Kidney (tissue), 22 donors: ENCODE measurements at places on chromosomes 2 and 18. TPM values are rescaled to one million over a fixed set of nuclear protein-coding genes. Genes with fewer than 3 reads are reported as not detected.

DNA sequence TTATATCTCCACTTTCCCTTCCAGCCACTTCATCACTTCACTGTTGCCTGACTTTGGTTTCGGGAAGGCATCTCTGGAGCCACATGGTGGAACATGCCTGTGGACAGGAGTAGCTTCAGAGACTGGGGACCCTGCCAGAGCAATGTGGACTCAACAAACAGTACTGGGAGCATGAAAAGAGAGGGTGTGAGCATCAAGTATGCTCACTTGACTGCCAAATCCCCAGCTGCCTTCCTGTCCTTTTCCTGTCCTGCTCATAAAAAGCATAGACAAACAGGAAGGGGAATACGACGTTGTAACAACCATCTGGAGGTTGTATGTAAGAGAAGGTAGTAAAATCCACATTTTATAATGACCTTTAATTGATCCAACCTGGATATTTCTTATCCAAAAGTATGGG, 61.3 kb upstream of the CSRNP3 start:
- H3K36me3 ChIP-seq = no peaks in the 10 kb centered on the region
- DNase-seq = peak; percentile 33
- H3K4me1 ChIP-seq = no peaks in the 10 kb centered on the region
- no peak overlapping the region for H3K27ac ChIP-seq
- no peak overlapping the region for H3K4me3 ChIP-seq

DNA sequence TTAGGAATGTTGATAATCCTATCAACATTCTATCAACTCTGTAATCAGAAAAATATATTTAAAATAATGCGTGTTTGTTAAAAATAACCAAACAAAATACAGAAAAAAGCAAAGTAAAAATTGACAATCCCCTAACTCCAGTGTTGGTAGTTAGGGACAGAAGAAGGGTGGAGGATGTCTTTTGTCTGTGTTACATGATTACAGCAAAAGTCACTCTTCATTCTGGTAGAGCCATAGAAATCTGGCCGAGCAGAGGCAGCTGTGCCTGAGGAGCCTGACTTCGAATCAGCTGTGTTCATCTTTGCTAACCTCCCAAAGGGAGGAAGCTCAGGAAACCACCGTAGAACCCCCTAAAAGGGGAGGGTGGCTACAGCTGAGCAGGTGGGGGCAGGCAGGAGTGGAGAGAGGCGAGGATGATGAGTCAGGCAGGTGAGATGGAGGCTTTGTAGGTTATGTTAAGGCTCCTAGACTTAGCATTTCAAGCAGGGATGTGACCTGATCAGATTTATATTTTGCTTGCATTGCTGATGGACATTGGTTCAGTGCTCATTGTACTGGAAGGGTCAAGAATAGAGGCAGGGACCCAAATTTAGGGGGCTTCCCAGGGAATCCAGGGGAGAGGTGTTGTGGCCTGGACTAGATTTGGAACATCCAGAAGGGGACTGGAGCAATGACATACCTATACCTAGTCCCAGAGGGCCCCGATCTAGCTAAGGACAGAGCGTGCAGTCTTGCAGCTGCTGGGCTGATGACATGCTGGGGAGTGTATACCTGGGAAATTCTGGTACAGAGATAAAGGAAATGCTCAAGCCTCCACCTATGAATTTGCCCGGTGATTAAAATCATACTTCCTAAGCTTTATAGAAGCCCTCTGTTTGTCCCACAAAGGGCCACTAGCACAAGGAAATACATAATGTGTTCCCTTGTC, 95.7 kb downstream of the NEDD4L start:
- DNase-seq = no peak
- H3K36me3 ChIP-seq = no peaks in the 10 kb centered on the region
- no peaks in the 10 kb centered on the region for H3K27me3 ChIP-seq
- H3K27ac ChIP-seq = no peak overlapping the region

GRCh38 chr2:239536186-239536585, 135.4 kb upstream of the HDAC4 start:
- no peaks in the 10 kb centered on the region for H3K27me3 ChIP-seq
- DNase-seq = peak; percentile 26
- H3K4me3 ChIP-seq = no peak overlapping the region
- H3K27ac ChIP-seq = no peak overlapping the region
- peaks cover 13% of the 10 kb centered on the region for H3K4me1 ChIP-seq

The AFG3L2 gene
- 55.9 TPM for total RNA-seq

DNA sequence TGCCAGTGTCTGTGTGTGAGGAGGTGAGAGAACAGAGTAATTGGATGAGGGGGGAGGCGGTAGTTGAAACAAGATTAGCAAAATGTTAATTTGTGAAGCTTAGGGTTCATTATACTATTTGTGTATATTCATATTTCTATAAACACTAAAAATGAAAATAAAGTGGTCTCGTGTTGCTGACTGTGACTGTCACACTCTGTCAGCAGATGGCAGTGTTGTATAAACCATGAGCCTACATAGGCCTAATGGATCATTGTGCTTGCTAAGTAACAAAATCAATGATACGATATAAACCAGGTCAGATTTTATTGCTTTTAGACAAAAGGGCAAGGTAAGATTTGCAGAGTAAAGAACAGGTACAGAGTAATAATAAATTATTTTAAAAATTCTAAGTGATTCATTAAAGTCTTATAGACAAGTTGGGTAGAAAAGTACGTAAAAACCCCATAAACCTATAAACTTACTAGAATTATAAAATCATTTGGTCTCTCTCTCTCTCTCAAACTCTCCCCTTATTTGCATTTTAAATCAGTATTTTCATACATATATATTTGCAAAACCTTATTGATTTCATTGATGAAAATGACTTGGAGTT, 182.7 kb downstream of the RPIA start:
- H3K27ac ChIP-seq = no peak overlapping the region
- DNase-seq = no peak
- no peak overlapping the region for H3K4me3 ChIP-seq
- no peaks in the 10 kb centered on the region for H3K36me3 ChIP-seq

- H3K27ac ChIP-seq = peak overlapping the region; percentile 44
- no peaks in the 10 kb centered on the region for H3K27me3 ChIP-seq
- peaks cover 10% of the 10 kb centered on the region for H3K4me1 ChIP-seq
- DNase-seq = no peak
These were observed 6.1 kb upstream of the TMBIM1 start for GRCh38 chr2:218298314-218298875.

The CYBRD1 gene
- 57.3 TPM for total RNA-seq

DNA sequence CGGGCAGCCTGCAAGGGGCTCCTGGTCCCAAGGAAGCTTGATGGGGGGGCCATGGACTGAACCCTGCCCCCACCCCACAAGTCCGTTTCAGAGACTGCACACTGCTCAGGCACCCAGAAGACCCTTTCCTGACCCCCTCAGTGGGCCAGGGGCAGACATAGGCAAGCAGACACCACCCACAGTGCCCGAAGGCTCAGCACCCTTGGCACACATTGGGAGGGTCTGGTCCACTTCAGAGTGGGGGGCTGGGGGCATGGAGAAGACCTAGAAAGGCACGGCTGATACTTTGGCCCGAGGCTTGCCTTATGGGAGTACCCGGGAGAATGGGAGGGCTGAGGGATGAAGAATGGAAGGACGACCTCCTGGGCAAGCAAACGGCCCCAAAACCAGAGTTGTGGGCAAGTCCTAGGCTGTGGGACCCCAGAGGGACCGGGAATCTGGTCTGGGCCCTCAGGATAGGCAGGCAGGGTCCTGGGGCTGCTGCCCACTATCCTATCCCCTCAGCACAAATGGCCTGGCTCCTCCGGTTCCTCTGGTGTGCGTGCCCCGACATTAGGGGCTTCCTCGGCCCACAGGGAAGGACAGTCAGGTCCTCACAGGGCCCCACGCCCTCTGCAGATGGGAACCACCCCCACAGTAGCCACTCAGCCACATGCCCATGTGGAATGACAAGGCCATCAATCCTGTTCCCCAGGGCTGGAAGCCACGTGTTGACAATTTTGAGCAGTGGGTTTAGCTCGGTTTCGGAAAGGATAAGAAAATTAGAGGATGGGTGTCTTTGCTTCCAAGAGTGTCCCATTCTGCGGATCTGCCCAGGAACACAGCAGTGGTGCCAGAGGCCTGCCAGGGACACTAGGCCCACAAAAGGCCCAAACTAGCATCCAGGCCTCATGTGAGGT, 15.0 kb upstream of the GPC1 start:
- H3K4me1 ChIP-seq = no peaks in the 10 kb centered on the region
- no peak overlapping the region for H3K27ac ChIP-seq
- DNase-seq = no peak

- no peaks in the 10 kb centered on the region for H3K4me1 ChIP-seq
- H3K27me3 ChIP-seq = no peaks in the 10 kb centered on the region
- no peak for DNase-seq
- H3K4me3 ChIP-seq = no peak overlapping the region
- H3K36me3 ChIP-seq = no peaks in the 10 kb centered on the region
- H3K27ac ChIP-seq = no peak overlapping the region
These were observed 55.6 kb downstream of the CCDC85A start for GRCh38 chr2:56239437-56239836.
